SHP77 (cell line): ENCODE measurements at places on chromosomes 3 and 15.

DNA sequence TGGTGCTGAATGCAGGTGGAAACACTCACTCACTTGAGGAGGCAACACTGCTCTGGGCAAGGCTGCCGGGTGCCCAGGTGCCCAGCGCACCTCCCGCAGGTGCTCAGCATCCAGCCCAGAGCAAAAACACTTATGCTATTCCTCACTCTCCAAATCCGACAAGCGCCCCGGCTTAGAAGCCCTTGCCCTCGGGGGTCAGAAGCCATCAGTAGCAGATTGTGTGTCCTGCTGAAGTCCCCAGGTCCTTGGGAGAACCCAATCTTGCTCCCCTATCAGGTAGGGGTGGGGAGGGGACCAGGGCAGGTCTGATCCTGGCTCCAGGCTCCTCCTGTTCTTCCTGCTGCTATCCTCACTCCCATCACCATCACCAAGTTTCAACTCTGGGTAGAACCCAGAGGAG lies 46.7 kb downstream of the TLE3 start:
- DNase-seq: no peak

GRCh38 chr3:171803044-171803443 lies 7.2 kb downstream of the PLD1 start:
- no peak for DNase-seq

- DNase-seq: peak; percentile 7
These were observed 196.0 kb upstream of the TOPAZ1 start for GRCh38 chr3:44045476-44046275.

DNA sequence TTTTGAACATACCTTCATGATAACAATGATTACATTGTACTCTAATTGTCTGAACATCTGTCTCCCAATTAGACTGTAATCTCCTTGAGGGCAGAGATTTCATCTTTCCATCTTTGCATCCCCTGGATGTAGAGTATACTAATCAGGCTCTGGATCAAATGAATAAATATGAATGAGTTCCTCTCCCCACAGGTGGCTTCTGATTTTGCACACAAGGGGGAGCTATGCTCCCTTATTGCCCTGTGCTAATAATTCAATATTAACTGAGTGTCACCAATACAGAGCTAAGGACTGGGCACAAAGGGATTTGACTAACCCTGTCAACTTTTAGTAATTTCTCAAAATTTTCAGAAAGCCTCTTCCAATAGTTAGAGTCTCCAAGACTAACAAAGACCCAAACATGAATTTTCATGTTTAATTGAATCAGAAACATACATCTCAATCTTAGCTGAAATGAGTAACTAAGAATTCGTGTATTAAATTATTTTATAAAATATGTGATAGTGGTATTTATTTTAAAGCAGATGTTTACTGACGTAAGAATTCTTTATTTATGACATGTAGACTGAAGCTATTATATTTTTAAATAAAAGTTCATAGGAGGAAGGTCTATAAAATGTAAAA lies 3.0 kb downstream of the DUOXA1 start:
- DNase-seq: no peak

GRCh38 chr15:100193277-100193860 lies 148.4 kb downstream of the ADAMTS17 start:
- DNase-seq: no peak

DNA sequence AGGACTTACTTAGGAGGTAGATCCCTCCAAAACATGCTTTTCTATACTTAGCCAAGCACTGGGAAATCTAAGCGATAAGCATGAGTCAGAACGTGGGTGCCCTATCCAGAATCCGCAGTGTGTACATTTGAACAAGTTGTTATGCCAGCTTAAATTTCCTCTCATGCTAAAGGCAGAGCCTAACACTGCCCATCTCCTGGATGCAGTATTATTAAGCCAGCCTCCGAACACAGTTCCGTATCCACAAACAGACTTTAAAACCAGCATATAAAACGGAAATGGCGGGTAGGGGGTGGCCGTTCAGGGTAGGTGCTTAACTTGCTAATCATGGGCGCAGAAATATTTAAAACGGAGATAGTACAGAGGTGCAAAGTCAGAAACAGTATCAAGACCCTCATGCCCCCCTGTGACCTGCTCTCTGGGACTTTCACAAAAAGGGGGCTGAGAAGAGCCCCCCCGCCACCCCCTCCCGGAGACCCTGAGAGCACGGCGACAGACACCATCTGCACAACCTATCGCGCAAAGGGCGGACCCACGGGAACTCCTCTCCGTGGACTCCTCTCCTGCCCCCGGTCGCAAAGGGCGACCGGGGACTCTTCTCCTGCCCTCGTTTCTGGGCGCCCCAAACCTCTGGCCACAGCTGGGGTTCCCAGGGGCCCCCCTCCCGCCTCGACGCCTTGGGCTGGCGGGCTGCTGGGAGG lies 889 bp upstream of the LRRIQ4 start:
- peak; percentile 52 for DNase-seq

DNA sequence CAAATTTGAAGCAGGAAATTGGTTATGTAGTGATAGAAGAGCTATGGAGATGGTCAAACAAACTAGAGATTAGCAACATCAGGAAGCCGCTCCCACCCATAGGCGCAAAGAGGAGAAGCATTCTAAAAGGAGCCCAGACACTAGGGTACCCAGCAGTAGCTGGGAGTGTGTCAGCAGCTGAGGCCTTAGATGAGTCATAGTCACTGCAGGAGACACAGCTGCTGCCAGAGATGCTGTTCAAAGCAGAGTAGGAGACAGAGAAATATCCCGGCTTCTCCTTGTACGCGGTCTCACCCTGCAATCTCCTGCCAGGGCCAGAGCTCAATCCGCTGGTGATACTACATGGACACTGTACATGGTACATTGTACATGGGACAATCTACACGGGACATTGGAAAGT lies 61.9 kb downstream of the VGLL3 start:
- no peak for DNase-seq

- peak; percentile 78 for DNase-seq
These were observed 232.6 kb downstream of the ABHD5 start for GRCh38 chr3:43923104-43923882.

- DNase-seq: no peak
These were observed 215.5 kb downstream of the NR1D2 start for GRCh38 chr3:24160424-24161095.

- no peak for DNase-seq
These were observed 159.7 kb downstream of the RSL24D1 start for GRCh38 chr15:55037071-55037470.

GRCh38 chr15:61092361-61093157 lies 136.5 kb downstream of the RORA start:
- DNase-seq: no peak

DNA sequence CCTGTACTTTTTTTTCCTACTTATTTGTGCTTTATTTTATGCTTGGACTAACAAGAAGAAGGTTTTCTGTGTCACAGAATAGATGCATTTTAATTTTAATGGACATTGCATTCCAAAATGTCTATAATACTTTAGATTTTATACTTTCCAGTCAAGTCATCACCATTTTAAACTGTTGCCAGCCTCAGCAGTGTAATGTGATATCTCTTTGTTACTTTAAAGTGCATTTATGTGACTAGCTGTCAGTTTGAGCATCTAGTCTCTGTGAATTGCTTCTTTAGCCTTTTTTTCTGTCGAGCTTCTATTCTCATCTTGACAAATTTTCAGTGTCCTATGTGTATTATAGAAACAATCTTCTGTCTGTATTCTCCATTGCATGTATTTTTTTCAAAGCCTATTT lies 511.4 kb upstream of the CBLB start:
- DNase-seq: no peak

DNA sequence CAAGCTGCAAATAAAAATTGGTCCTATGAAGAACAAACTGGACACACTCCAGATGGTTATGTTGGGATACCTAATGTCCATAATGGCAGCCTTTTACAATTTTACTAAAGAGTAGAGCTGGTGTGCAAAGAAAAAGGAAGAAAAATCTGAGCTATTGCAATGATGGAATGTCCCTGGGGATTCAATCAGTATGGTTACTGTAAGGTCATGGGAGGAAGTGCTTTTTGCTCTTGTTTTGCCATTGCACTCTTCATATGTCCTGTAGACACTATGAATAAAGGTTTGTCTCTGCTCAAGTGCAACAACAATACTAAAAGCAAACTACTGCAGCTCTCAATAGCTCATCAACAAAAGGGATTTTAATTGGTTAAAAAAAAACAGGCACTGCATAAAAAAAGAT lies 5.4 kb downstream of the PFN2 start:
- DNase-seq: no peak

GRCh38 chr3:62611541-62612240 lies 238.3 kb upstream of the FEZF2 start:
- no peak for DNase-seq

DNA sequence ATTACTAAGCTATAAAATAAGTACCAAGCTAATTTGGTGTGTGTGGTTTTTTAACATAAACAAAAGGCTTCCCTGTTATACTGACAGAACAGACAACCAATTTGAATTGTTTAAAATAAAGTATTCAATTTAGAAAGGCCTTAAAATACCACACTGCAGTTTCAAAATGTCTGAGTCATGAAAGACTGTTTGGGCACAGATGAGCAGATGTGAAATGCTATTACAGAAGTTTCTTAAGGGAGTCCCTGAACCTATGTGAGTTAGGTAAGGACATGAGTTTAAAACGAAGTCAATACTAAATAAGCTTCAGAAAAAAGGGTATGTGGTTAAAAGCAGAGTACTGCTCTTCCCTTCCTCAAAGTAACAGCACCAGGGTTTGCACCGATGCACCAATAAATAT lies 69.7 kb upstream of the SETMAR start:
- DNase-seq: no peak

- DNase-seq: no peak
These were observed 19.2 kb upstream of the KPNA1 start for GRCh38 chr3:122533931-122534334.

- DNase-seq: no peak
These were observed 93.6 kb downstream of the SEC22A start for GRCh38 chr3:123295171-123295900.

GRCh38 chr15:40323239-40323952 lies at the start of gene INAFM2:
Gene INAFM2 (plus strand): TSS chr15:40323692. CDS start chr15:40324056, 364 bp downstream.
- peak; percentile 95 for DNase-seq

DNA sequence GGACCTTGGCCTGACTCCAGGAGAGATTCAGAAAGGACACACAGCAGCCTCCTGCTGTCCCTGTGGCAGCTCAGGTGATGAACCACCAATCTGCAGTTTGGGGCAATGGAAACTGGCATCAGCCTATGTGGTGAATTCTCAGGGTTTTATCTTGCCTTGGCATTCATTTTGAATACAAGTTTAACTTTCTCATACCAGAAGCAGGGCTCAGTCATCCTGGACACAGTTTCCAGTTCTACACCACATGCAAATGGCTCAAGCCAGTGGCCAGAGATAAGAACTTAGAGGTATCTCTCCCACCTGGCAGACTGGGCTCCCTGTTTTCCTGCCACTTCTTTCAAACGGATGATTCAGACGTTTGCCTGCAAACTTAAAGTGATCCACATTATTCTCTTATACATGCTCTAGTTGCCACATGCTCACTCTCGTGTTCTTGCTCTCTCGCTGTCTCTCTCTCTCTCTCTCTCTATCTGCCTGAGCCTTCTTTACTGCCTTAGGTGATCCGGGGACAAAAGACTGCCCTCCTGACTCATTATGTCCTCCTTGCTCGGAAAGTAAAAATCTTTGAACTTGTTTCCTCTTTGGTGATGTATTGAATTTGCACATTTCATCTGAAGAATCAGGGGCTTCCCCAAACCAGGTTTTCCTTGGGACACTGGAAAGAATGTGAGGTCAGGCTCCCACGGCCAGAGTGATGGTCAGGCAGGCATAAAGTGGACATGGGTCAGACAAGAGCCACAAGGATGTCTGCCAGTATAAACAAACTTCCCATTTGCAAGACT lies 99.6 kb upstream of the STT3B start:
- DNase-seq: no peak

- peak; percentile 58 for DNase-seq
These were observed 131.0 kb downstream of the MEX3B start for GRCh38 chr15:81914734-81915256.

DNA sequence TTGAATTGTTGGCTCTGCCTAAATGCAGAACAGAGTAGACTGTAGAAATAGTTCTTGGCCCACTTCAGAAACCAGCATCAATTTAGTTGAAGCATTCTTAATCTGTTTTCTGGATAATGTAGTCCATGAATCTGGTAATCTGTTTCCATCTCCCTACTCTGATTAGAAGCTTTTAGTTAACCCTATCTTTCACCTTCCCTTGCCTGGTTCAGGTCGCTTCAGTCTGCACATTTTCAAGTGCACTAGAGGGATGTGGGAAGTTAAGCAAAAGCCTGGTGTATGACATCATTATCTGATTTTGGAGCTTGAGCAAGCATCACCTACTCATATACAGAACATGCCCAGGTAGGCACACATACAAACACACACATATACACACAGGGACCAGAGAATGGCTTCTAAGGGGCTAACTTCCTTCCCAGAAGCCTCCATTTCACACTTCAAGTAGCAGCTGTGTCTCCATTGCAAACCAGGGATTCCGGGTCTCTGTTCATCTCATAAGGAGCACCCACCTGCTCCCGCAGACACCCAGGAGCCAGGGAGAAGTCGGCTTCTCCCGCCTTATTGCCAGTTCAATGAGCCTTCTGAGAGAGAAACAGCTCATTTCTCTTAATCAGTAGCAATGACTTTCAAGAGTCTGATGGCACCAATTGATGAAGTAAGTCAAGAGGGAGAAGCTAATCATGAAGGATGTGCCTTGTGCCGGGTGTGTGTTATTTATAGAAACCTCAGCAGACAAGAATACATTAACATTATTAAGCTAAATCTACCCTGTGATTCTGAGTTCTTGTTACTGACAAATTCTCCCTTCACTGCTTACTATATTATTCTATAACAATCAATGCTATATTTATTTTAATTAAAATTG lies 347.9 kb upstream of the STAC start:
- no peak for DNase-seq

GRCh38 chr3:27596334-27596841 lies 112.2 kb upstream of the SLC4A7 start:
- no peak for DNase-seq

GRCh38 chr3:122674339-122674738 lies 6.3 kb upstream of the PARP14 start:
- no peak for DNase-seq

DNA sequence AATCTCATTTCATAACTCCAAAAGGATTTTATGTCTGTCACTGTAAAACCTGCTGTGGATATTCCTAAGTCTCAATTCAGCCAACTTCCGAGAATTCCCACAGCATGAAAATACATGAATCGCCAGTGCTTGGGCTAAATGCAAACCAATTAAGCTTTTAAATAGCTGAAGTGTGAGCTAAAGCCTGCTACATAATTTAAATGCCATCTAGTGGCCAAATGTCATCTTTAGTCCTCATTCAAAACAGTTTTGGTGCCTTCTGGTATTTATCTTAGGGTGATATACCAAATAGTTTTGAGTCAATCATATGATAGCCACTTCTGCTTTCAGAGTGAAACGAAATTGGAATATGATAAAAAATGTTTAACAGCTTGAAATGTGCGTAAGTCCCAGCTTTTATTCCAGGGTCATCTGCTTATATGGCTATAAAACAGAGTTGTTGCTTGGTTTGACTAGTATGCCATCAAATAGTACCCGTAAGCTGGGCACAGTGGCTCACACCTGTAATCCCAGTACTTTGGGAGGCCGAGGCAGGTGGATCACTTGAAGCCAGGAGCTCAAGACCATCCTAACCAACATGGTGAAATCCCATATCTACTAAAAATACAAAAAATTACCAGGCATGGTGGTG lies 41.8 kb upstream of the CCNL1 start:
- peak; percentile 34 for DNase-seq
